ENCODE measurements at places on chromosomes 7 and 10.

- DNase-seq = peak; percentile 56
These were observed at the start of gene FAM241B for GRCh38 chr10:69629897-69630650. Gene FAM241B, plus strand, starts transcription at chr10:69630247. Its CDS starts 1,497 bp downstream, at chr10:69631744.

GRCh38 chr7:69334701-69335100 is 263.6 kb upstream of the AUTS2 start:
- no peak for DNase-seq

GRCh38 chr10:51964630-51965029 is 265.2 kb upstream of the CSTF2T start:
- DNase-seq = no peak

GRCh38 chr7:151166629-151167196 is 781 bp downstream of the GBX1 start:
- DNase-seq = no peak

- DNase-seq = no peak
These were observed 87.1 kb downstream of the HIBADH start for GRCh38 chr7:27575613-27576012.

GRCh38 chr10:86364491-86365345 is 1.9 kb downstream of the GRID1 start:
- no peak for DNase-seq

- DNase-seq = no peak
These were observed 47.9 kb upstream of the SEMA3D start for GRCh38 chr7:85234730-85235129.

DNA sequence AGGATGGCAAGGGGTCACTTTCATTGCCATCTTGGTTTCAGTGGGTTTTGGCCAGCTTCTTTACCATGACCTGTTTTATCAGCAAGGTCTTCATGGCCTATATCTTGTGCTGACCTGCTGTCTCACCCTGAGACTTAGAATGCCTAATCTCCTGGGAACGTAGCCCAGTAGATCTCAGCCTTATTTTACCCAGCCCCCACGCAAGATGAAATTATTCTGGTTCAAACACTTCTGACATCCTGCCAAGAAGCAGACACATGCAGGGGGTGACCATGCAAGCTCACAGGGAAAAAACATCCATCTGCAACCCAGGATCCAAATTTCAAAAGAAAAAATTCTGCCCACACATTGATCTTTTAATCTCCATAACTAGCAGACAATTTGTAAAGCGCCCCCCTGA is 88.4 kb upstream of the EEPD1 start:
- DNase-seq = peak; percentile 27

DNA sequence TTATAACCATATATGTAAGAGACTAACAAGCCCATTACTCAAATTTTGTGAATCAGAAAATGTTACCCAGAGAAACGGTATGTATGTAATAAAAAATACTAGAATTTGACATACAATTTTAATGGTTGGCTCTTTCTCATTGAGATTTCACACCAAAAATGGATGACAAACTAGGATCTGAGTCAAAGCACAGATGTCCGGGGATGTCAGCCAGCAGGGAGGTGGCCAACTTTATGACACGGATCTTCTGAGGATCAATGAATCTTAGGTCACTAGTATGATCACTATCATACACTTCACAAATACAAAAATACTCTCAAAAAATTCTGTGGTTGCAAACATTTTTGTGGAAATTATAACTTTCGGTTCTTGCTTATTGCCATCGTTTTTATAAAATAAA is 173.5 kb upstream of the NFE2L3 start:
- no peak for DNase-seq

DNA sequence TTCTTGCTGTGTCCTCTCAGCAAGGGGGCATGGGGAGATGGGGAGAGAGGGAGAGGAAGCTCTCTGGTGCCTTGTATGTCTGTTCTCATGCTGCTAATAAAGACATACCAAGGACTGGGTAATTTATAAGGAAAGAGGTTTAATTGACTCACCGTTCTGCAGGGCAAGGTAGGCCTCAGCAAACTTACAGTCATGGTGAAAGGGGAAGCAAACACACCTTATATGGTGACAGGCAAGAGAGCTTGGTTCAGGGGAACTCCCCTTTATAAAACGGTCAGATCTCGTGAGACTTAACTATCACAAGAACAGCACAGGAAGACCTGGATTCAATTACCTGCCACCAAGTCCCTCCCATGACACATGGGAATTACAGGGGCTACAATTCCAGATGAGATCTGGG is 464.7 kb upstream of the CELF2 start:
- no peak for DNase-seq

DNA sequence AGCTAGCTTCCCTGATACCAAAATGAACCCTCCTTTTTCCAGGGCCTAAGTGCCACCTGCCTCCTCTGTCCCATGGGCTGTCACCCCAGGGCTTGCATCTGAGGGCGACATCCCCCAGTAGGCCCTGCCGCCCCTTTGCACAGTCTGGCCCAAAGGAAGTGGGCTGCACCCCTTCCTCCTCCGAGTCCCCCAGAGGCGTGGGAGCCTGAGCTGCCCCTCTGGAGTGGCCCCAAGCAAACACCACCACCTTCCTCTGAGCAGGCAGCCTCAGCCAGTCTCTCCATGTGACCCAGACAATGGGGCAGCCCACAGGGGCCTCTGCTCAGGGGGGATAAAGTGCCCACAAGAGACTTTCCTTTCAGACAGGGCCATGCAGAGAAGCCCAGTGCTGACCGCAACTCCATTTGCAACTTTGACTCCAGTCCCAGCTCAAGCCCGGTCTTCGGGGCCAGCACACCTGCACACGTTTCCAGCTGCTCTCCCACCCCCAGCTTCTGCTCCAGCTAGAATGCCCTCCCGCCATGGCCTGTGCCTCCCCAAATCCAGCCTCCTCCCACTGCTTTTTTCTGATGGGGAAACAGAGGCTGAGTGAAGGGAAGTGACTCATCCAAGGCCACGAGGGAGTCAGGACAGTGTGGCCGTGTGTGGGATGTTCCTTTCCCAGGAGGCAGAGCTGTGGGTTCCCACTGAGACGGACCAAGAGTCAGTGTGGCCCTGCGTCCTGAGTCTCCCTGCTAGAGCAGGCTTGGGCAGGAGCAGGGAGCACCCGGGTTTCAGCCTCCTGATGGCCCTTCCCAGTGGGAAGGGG is 111.9 kb downstream of the ZMIZ1 start:
- DNase-seq = no peak
